ENCODE measurements at places on chromosomes 12 and 14.

- no peak for DNase-seq
Measured at GRCh38 chr12:52169886-52170285, 21.9 kb downstream of the KRT80 start.

DNA sequence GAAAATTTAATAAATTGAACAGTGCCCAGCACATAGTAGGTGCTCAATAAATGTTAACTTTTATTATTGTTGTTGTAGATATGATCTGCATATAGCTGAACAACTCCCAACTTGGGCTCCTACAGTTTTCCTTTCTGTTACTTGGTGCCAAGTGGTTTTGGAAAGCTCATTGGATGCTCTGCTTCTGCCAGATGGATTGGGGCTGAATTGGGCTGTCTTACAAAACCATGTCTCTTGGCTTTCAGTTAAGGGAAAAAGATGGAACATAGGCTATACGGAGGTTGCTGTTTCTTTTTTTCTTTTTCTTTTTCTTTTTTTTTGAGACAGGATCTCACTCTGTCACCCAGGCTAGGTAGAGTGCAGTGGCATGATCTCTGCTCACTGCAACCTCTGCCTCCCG is 140.7 kb upstream of the PWP1 start:
- no peak for DNase-seq

DNA sequence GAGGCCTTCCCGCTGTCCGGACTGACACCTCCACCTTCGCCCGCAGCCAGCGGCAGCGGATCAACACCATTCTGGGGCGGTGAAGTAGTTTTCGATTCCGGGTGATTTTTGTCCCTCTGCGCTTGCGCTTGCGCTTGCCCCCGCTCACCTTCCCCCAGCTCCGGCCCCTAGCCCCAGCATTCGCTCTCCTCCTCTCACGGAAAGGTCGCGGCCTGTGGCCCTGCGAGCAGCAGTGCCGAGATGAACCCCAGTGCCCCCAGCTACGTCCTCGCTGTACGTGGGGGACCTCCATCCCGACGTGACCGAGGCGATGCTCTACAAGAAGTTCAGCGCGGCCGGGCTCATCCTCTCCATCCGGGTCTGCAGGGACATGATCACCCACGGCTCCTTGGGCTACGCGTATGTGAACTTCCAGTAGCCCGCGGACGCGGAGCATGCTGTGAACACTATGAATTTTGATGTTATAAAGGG is 22.7 kb upstream of the SRGAP1 start:
- no peak for DNase-seq

DNA sequence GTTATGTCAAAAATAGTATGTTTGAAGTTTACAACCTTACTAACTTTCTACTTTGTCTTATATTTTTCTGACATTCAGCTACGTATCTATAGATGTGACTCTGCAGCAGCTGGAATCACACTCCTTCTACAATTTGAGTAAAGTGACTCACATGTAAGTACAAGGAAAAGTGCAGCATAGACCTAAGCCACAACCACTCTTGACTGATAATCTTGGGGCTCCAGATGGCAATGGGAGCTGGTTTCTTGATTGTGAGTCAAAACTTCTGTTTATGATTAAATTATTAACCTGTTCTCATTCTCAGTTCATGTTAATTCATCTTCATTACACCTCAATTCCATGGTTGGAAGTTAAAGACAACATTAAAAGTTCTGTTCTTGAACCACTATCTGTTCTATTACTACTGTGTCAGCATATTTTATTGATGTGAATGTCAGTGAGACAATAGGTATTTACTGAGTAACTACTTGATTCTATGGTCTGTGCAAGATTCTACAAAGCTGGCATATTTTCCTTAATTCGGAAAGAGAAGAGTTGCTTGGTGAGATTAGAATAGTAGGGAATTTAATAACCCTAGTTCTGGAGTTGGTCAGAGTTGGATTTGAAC is 112.9 kb downstream of the TSHR start:
- DNase-seq, result no peak

DNA sequence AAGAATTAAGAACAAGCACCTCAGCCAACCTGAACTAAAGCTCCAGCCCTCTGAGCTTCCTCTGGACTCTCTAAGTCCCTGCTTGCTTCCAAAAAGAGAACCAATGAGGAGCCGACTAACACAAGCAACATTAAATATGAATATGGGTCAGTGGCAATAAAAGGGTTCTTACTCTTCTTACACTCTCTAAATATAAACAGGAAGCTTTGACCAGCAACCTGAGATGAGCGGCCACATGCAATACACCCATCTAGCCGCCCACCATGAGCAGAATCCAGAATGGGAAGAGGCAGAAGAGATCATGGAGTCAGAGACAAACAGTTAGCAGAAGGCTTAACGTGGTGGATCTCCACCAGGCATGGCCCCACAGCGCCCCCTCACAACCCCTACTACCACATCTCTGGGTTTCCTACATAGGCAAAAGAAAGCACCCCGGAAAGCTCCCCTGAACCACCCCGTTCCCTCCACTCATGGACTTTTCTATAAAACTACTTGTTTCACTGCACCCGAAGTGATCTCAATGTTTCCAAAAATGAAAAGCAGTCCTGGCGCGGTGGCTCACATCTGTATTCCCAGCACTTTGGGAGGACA is 59.4 kb downstream of the TTC7B start:
- DNase-seq, result no peak

- no peak for DNase-seq
Measured at GRCh38 chr12:92073094-92073493, 72.6 kb downstream of the BTG1 start.

- no peak for DNase-seq
Measured at GRCh38 chr14:73714656-73715081, 485 bp upstream of the PNMA1 start.

GRCh38 chr12:29398495-29398894 is 17.5 kb upstream of the ERGIC2 start:
- no peak for DNase-seq

DNA sequence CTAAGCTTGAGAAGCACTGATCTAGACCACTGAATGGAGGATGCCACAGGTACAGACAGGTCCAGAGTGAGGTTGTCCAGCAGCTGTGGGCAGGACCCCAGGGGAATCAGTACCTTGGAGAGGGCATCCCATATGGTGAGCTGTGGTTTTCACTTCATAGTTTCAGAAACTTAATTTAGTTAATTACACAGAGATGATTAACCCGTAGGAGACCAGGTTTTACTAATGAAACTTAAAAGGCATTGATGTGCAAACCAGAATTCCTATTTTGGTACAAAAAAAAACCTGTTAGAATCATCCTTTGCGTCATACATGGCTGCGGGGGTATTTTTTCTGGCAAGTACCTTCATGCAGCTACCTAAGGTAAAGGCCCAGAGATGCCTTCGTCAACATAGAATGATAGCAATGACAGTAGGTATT is 159.3 kb downstream of the DACT1 start:
- no peak for DNase-seq

GRCh38 chr12:26854031-26854390 is 21.0 kb upstream of the ITPR2 start:
- no peak for DNase-seq

GRCh38 chr12:72828662-72829324 is 556.6 kb downstream of the TRHDE start:
- no peak for DNase-seq

- DNase-seq, result no peak
Measured at GRCh38 chr12:131261906-131262305, 308.2 kb downstream of the ADGRD1 start.

GRCh38 chr12:98538031-98538430 is 22.6 kb downstream of the TMPO start:
- no peak for DNase-seq

DNA sequence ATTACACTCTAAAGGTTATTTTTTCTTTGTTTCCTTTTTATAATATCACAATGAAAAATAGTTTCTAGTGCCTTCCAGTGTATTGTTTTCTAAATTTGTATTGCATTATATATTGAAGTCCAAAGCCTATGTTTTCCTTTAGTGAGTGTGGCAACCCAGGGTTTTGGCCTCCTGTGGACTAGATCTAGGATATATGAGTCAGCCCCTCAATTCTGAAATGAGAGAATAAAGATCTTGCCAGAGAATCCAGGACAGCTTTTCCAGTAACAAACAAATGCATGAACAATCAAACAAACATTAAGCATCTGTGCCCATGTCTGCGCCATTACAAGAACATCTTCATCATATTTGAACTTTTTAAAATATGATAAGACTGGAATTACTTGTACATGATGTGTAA is 70.7 kb upstream of the SSTR1 start:
- no peak for DNase-seq

DNA sequence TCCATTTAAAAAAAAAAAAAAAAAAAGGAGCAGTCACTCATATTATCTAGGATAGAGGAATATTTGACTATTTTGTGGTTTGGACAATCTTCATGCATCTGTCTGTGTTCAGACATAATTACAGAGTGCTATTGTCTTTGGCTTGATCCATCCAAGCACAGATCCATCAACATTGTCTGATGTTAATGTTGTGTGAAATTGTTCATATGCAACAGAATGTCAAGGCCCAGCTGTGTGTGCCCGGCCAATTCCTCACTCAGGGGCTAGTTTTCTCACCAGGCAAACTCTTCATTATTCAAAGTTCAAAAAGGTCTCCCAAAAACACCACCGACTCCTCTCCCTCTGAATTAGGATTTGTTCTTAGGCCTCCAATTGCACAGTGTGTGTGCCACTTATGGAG is 324.9 kb upstream of the TMTC1 start:
- no peak for DNase-seq

- no peak for DNase-seq
Measured at GRCh38 chr14:94019329-94019728, 6.8 kb upstream of the OTUB2 start.

DNA sequence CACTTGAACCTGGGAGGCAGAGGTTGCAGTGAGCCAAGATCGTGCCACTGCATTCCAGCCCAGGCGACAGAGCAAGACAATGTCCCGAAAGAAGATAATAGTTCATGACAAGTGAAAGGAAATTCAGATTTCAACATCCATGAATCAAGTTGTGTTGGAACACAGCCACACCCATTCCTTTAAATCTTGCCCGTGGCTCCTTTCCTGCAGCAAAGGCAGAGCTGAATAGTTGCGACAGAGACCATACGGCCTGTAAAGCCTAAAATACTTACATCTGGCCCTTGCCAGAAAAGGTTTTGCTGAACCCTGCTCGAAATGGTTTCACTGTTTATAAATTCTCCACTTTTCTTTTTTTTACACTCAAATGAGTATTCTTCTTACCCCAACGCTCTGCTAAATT is 17.7 kb upstream of the ITPK1 start:
- no peak for DNase-seq

GRCh38 chr12:95083471-95083870 is 10.1 kb upstream of the NR2C1 start:
- no peak for DNase-seq

DNA sequence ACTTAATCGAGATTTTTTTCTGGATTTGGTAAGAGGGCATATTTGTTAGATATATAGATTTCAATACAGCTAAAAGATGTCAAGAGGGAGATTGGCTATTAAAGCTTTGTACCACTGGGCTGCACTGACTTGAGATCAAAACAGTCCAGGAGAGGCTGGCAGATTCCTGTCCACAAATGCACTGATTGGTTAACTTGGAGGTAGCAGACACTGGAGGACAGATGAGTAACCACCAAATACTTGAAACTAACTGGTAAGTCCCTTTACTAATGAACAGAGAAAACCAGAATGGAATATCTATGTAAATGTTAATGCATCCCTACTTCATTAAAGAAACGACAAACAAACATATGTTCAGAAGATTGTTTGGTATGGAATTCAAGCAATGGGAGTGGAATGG is 416.6 kb downstream of the LRIG3 start:
- no peak for DNase-seq

DNA sequence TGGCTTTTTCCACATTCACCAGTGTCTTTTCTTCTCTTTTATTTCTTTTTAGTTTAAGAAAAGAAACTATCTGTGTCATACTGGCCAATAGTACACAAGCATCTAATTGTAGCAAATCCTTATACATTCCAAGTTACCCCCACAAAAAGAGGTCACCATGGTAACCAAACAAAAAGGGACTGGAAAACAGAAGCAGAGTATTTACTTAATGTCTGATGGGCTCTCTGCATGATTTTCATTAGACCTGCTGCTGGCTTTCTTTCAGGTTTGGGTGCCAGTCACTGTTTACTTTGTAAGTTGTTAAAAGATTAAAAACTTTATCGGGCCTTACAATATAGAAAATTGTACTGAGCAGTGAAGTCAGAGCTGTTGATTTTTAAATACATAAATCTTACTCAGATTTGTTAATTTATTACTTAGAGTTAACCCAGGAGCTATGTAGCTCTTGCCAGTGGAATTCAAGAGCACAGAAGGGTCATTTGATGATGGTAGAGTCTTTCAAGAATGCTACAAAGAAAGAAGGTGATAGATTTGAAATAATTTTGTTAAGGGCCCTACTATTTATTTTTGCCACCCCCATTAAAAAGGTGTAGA is 123.9 kb downstream of the BRMS1L start:
- no peak for DNase-seq

GRCh38 chr12:44021471-44021971 is 185.6 kb downstream of the TMEM117 start:
- DNase-seq, result no peak

- DNase-seq, result no peak
Measured at GRCh38 chr12:68267892-68268396, 14.5 kb upstream of the IL22 start.

- DNase-seq, result no peak
Measured at GRCh38 chr12:66947119-66947518, 268.2 kb upstream of the GRIP1 start.

DNA sequence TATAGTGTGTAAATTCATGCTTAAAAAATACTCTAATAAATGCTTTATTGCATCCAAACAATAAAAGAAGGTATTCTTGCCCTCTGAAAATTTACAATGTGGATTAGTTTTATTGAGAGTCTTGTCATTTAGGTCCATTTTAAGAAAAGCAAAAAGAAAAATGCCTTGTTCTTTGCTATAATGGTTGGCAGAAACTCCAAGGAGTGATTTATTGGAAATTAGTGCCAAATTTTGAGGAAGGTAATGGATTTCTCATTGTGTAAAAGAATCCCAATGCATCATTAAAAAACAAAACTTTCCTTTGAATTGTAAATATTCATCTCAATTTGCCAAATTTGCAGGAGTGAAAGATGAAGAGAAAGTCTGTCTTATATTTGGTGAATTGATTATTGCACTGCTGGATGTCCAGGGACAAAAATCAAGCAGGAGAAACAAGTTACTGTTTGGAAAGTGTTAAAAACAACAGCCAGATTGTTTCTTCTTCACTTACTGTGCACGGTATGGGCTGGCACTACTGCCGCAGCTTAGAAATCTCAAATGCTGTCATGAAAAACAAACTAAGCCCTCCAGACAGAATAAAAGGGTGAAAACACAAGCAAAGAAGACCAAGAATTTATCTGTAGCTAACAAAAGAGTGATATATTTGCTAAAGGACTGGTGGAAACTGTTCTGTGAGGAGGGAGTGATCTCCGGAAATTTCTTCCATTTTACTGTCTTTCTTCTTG is 511.7 kb downstream of the TMTC2 start:
- DNase-seq, result no peak

DNA sequence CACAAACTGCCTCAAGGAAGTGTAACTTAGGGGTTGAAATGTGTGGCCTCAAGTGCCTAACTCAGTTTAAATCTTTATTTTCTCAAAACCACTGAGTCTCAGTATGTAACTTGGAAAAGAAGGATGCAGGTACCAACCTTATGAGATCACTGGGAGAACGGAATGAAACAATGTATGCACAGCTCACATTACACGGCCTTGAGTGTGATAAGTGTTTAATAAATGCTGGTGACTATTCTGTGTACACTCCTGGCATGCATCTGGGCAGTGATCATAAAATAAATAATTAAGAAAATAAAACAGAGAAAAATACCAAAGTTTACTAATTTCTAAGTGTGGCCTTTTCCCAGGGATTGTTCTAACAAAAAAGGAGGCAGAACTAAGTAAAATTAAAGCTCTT is 974.5 kb upstream of the FLRT2 start:
- no peak for DNase-seq

- DNase-seq, result no peak
Measured at GRCh38 chr14:34472706-34473279, 10.8 kb upstream of the SPTSSA start.

All from stimulated activated CD4-positive, alpha-beta T cell treated with anti-CD3 and anti-CD28 coated beads, TNF-alpha, amount 100 ng/mL, for 4 hours (primary cell).